ENCODE measurements at places on chromosomes 1 and 21. TPM values are rescaled to one million over a fixed set of nuclear protein-coding genes. Genes with fewer than 3 reads are reported as not detected.

Gene PRAMEF11
- not detected for total RNA-seq

GRCh38 chr1:205257735-205258134 lies 30.0 kb downstream of the TMCC2 start:
- no peaks in the 10 kb centered on the region for H3K36me3 ChIP-seq
- H3K4me3 ChIP-seq = peak overlapping the region; percentile 35
- H3K27ac ChIP-seq = no peak overlapping the region

- H3K27ac ChIP-seq = peak overlapping the region; percentile 100
- H3K4me1 ChIP-seq = peaks cover 60% of the 10 kb centered on the region
- peak overlapping the region; percentile 84 for H3K4me3 ChIP-seq
- peaks cover 30% of the 10 kb centered on the region for H3K27me3 ChIP-seq
- peak; percentile 6 for DNase-seq
Observed at GRCh38 chr21:31555741-31556191, 103.7 kb upstream of the SOD1 start.

- H3K36me3 ChIP-seq = no peaks in the 10 kb centered on the region
- no peak overlapping the region for H3K27ac ChIP-seq
- peaks cover 18% of the 10 kb centered on the region for H3K4me1 ChIP-seq
- H3K4me3 ChIP-seq = no peak overlapping the region
- H3K27me3 ChIP-seq = no peaks in the 10 kb centered on the region
- DNase-seq = no peak
Observed at GRCh38 chr1:115214098-115214497, 124.0 kb downstream of the NGF start.

- no peaks in the 10 kb centered on the region for H3K36me3 ChIP-seq
- no peaks in the 10 kb centered on the region for H3K27me3 ChIP-seq
- no peak for DNase-seq
- H3K27ac ChIP-seq = no peak overlapping the region
Observed at GRCh38 chr21:28336314-28336713, 656.4 kb downstream of the LTN1 start.

DNA sequence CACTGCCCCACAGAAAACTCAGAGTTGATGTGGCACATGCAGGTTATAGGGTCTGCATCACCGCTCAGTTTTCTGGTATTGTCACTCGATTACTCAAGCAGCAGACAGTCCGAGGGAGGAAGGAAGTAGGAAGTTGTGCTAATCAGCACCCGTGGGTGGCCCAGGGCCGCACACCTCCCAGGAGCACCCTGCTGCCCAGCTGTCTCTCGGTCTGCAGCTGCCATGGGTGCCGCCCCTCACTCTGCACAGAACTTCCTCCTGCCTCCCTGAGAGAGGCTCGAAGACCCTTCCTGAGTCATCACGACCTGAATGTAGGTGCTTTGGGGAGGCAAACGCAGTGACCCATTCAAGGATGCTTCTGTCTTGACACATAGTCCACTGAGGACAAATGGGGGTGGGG lies 4.2 kb upstream of the TFF3 start:
- H3K4me1 ChIP-seq = peaks cover 2% of the 10 kb centered on the region
- H3K4me3 ChIP-seq = no peak overlapping the region
- no peak overlapping the region for H3K27ac ChIP-seq
- H3K36me3 ChIP-seq = no peaks in the 10 kb centered on the region
- H3K27me3 ChIP-seq = peaks cover 5% of the 10 kb centered on the region

DNA sequence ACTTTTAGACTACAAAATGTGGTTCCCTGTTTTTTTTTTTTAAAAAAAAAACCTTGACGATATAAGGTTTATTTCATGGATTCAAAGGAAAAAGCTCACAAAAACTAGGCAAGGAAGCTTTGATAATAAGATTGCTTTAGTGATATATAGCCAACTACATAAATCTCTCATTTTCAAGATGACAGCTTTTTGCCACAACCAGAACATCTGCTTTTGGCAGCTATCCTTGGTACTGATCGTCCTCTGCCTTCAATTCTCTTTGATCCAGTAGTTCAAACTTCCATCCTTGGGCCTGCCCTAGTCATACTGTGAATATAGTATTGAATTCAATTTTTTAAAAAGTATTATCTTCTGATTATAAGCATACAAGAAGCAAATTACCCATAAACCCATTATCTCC lies 72.9 kb upstream of the CD53 start:
- H3K4me1 ChIP-seq = no peaks in the 10 kb centered on the region
- no peak for DNase-seq
- no peak overlapping the region for H3K27ac ChIP-seq

DNA sequence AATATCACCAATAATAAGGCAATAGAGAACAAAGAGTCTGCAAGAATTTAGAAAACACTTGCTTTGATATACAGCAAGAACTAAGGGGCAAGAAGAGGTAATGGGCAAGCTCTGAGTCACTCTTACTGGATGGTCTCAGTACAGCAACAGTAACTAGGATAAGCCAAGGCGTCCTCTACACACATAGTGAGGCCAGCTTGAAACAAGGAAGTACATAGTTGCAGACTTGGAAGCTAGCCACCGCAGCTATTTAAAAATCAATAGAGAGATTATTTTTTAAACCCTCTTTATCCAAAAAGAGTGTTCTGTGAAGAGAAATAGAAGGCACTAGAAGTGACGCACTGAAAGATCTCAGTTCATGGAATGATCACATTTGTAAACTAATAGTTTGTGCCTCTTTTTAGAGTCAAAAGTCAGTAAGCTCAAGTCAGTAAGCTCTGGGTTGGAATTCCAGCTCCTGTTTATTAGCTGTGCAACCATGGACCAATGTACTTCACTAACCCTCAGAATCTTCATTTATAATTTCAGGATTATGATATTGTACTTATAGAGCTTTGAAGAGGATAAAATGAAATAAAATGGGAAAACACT lies 118.6 kb downstream of the AKT3 start:
- H3K27ac ChIP-seq = no peak overlapping the region
- no peaks in the 10 kb centered on the region for H3K4me1 ChIP-seq
- H3K36me3 ChIP-seq = peaks cover 7% of the 10 kb centered on the region
- no peak overlapping the region for H3K4me3 ChIP-seq
- H3K27me3 ChIP-seq = peaks cover 4% of the 10 kb centered on the region

DNA sequence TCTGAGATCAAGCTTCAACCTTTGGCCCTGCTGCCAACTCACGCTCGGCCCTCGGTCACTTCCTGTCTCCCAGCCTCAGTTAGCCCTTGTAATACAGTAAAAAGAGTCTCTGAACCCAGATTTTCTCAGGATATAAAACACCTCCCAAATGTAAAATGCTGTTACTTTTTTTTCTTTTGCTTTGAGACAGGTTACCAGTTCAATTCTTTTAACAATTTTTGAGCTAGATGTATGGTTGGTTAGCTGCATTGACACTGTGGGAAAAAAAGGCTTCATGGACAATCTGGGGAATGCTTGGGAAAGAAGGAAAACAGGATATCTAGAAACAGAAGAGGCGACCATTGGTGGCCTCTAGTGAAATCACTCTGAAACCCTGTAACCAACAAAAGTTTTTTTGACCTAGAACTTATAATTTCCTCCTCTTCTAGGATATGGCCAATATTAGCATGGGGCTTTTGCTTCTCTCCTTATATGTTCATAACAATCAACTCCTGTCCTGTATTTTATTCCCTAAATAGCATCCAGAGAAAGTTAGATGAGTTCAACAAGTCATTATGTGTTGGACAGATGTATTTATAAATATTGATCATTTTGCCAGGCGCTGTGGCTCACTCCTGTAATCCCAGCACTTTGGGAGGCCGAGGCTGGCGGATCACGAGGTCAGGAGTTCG lies 1.3 kb downstream of the CMPK1 start:
- H3K4me3 ChIP-seq = peak overlapping the region; percentile 96
- H3K4me1 ChIP-seq = peaks cover 19% of the 10 kb centered on the region
- peaks cover 5% of the 10 kb centered on the region for H3K36me3 ChIP-seq
- peak overlapping the region; percentile 94 for H3K27ac ChIP-seq
- DNase-seq = no peak

DNA sequence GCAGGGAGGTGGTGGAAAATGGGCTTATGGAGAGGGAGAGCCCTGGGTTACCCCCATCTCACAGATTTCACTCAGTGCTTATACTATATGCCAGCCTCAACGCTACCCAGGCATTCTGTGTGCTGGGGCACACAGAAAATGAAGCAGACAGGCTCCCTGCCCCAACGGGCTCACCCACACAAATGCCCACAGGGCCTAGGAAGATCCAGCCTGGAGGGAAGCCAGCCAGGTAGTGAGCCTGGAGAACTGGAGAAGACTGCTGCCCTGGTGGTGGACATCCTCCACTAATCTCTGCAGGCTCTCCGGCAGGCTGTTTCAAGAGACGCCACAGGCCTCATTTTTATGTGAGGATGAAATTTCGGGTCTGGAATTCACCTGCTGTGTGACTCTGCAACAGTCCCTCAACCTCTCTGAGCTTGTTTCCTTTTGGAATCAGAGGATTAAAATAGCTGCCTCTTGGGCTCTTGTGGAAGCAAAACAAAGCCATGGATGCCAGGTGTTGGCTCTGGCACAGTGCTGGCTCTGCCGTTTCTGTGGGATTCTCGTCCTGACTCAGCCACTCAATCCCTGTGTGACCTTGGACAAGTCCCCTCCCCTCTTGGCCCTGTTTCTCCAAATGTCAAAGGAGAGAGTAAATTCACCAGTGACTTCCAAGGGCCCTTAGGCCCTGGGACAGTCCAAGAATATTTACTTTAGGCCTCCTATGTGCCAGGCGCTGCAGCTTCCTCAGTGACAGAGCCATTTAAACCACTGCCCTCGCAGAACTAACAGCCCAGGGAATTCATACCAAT lies 3.6 kb downstream of the PAQR7 start:
- peaks cover 8% of the 10 kb centered on the region for H3K27me3 ChIP-seq
- no peak overlapping the region for H3K27ac ChIP-seq
- H3K4me3 ChIP-seq = no peak overlapping the region
- H3K4me1 ChIP-seq = peaks cover 20% of the 10 kb centered on the region

DNA sequence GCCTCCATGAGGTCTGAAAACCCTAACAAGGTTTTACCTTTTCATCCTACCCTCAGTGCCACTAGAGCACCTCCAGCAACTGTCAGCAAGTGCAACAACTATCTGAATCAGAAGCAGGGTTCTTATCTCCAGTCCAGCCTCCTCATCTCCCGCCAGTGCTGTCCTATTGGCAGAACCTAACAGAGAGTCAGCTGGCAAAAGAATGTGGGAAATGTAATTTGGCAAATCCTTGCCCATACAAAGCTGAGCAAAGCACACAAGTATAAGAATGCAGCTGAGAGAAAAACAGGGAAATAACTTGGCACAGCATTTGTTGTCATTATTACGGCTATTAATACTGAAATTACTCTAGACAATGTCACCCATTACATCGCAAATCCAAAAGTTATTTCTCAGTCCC lies 124.2 kb downstream of the ATP6V1G3 start:
- H3K4me3 ChIP-seq = no peak overlapping the region
- H3K4me1 ChIP-seq = no peaks in the 10 kb centered on the region
- H3K27ac ChIP-seq = no peak overlapping the region

DNA sequence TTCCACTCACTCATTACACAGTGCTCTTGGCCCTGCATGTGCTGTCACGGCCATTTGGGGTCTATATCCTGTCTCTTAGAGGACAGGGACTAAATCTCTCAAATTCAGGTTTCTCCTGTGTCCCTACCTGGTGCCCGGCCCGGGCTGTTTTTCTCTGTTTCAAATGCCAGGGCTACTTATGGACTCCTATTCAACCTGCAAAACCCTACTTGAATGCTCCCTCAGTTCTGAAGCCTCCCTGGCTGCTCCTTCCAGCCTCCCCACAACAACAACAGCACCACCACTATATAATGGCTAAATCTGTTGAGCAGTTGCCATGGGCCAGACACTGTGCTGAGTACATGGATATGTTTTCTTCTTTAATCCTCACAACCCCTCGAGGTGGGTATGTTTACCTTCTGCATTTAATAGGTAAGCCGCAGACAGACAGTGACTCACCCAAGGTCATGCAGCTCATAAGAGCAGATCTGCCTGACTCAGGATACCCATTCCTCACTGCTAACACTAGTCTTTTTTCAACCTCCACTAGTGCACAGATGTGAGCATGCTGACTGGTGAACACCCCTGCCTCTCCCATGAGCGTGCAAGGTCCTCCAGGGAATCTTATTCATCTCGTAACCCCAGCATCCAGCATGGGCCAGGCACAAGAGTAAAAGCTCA lies 29.9 kb downstream of the DHRS3 start:
- H3K4me1 ChIP-seq = peaks cover 5% of the 10 kb centered on the region
- DNase-seq = no peak
- H3K36me3 ChIP-seq = no peaks in the 10 kb centered on the region
- H3K4me3 ChIP-seq = no peak overlapping the region

Gene TMEM240
- 6.6 TPM for total RNA-seq

- peaks cover 5% of the 10 kb centered on the region for H3K4me1 ChIP-seq
- DNase-seq = no peak
- H3K36me3 ChIP-seq = no peaks in the 10 kb centered on the region
- H3K27ac ChIP-seq = no peak overlapping the region
- H3K4me3 ChIP-seq = no peak overlapping the region
Observed at GRCh38 chr1:245325922-245326795, 171.4 kb downstream of the KIF26B start.

DNA sequence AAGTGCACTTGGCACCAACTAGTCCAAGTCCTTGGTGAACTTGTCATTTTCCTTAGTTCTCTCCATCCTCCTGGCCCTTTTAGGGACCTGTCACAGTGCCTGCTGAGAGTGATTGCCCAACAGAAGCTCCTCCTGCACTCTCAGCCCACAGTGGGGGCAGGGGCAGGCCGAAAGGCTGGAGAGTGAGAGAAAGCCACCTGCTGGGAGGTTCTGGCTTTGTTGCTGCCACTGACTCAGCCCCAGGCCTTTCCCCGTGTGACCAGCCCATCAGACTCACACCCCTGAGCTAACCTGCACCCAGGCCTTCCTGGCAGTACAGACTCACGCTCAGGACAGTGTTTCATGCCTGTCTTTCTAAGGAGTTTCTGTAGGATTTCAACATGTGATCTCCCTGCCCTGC lies 17.1 kb upstream of the PROK1 start:
- H3K27ac ChIP-seq = no peak overlapping the region
- H3K4me3 ChIP-seq = no peak overlapping the region
- H3K4me1 ChIP-seq = peaks cover 12% of the 10 kb centered on the region

Gene ACTL8
- total RNA-seq = 0.26 TPM

DNA sequence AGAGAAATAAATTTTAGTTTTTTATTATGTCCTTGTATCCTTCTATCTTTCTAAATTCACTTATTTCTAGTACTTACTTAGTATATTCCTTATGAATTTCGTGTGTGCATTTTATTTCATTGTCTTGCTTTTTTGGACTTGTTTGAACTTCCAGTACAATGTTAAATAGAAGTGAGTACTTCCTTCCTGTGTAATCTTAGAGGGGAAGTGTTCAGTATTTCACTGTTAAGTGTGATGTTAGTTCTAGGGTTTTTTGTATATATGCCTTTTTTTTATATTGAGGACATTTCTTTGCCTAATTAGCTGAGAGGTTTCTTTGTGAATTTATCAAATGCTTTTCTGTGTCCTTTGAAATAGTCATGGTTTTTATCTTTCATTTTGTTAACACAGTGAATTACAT lies 10.7 kb downstream of the LYPLAL1 start:
- no peak overlapping the region for H3K27ac ChIP-seq
- no peaks in the 10 kb centered on the region for H3K36me3 ChIP-seq
- DNase-seq = no peak
- no peaks in the 10 kb centered on the region for H3K4me1 ChIP-seq
- no peaks in the 10 kb centered on the region for H3K27me3 ChIP-seq

- H3K4me3 ChIP-seq = no peak overlapping the region
- no peak overlapping the region for H3K27ac ChIP-seq
- no peak for DNase-seq
- H3K36me3 ChIP-seq = no peaks in the 10 kb centered on the region
- peaks cover 4% of the 10 kb centered on the region for H3K4me1 ChIP-seq
- no peaks in the 10 kb centered on the region for H3K27me3 ChIP-seq
Observed at GRCh38 chr1:182768963-182769362, 20.6 kb upstream of the NPL start.

- no peak overlapping the region for H3K4me3 ChIP-seq
- H3K4me1 ChIP-seq = peaks cover 7% of the 10 kb centered on the region
- no peaks in the 10 kb centered on the region for H3K36me3 ChIP-seq
- no peak for DNase-seq
- no peaks in the 10 kb centered on the region for H3K27me3 ChIP-seq
Observed at GRCh38 chr21:32802954-32803353, 31.4 kb upstream of the PAXBP1 start.

Gene CELF3
- not detected for total RNA-seq
